ENCODE measurements at places on chromosomes 1 and 21. TPM values are rescaled to one million over a fixed set of nuclear protein-coding genes. Genes with fewer than 3 reads are reported as not detected.

Gene TFF2
- not detected for total RNA-seq

DNA sequence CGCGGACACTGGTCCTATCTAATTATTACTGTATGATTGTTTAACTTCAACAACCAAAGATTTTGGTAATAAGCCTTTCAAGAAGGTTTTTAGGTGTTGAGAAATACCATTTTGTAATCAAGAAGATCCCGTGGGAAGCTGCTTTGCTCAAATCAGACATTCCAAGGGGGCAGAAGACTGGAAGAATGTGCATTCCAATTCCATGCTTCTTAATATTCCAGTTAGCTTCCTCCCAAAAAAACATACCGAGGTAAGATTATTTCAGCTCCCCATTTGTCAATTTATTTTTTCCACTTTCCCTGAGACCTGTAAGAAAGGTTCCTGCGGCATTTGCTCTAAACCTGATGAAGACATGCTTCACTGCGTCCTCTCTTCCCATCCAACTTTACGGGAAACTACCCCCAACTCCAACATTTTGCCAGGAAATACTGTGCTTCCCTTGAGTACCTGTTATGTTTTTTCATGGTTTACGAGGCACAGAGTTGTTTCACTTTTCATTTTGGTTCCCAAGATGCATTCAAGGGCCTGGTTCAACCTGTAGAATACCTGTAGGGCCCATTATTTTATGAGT lies 4.1 kb downstream of the CNN3 start:
- H3K27me3 ChIP-seq = no peaks in the 10 kb centered on the region
- DNase-seq = no peak
- H3K27ac ChIP-seq = peak overlapping the region; percentile 97
- H3K36me3 ChIP-seq = no peaks in the 10 kb centered on the region

Gene ADORA3
- 11.3 TPM for total RNA-seq

DNA sequence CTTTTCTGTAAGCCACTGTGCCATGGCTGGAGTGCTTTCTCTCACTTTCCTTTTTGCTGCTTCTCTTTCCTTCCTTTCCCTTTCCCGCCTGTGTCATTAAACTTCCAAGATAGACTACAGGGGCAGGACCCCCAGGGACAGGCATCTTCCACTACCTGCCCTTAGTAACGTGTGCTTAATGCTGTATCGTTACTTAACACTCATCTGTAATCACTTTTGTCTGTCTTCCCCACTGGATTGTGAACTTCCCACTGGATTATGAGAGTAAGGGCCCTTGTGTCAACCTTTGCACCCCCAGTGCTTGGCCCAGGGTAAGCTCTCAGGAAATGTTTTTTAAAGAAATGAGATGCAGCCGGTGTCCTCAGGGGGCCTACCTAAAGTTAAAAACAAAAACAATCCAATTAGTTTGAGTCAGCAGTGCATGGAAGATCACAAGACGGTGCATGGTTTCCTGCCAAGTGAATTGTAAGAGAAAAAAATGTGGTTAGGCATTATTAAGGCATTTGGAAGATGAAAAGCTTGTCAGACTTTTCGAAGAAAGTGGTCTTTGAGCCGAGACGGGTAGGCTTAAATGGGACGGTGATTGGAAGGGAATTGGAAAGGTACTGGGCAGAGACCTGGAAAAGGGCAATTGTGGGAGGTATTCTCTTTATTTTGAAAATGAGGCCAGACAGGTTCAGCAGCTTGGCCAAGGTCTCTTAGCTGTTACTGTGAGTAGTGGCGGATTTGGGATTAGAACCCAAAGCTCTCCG lies 958 bp downstream of the LYPLAL1 start:
- H3K4me1 ChIP-seq = peaks cover 46% of the 10 kb centered on the region
- peak overlapping the region; percentile 95 for H3K27ac ChIP-seq
- H3K36me3 ChIP-seq = no peaks in the 10 kb centered on the region
- DNase-seq = no peak

DNA sequence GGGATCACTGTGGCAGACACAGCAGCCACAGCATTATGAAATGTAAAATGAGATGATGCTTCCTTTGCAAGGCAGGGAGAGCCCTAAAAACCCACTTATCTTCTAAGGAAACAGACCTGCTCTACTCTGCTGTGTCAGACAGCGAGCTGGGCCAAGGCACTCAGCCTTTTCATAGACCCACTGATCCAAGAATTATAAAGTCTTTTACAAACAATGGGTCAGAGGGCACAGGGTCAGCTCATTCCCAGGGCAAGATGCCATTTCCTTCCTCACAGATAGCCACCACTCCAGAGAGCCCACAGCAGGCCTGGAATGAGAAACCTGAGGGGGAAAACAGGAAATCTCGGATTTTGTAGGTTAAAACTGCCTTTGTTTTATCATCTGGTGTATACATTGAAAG lies 42.9 kb downstream of the CASQ2 start:
- H3K4me3 ChIP-seq = no peak overlapping the region
- H3K27me3 ChIP-seq = no peaks in the 10 kb centered on the region
- H3K4me1 ChIP-seq = peaks cover 24% of the 10 kb centered on the region
- H3K27ac ChIP-seq = no peak overlapping the region

Gene TINAGL1
- 211 TPM for total RNA-seq

- no peaks in the 10 kb centered on the region for H3K27me3 ChIP-seq
- H3K4me3 ChIP-seq = no peak overlapping the region
- H3K4me1 ChIP-seq = peaks cover 8% of the 10 kb centered on the region
- DNase-seq = no peak
Measured at GRCh38 chr1:18580047-18580446, 50.6 kb upstream of the PAX7 start.

Gene ADAMTSL4
- 41.1 TPM for total RNA-seq

DNA sequence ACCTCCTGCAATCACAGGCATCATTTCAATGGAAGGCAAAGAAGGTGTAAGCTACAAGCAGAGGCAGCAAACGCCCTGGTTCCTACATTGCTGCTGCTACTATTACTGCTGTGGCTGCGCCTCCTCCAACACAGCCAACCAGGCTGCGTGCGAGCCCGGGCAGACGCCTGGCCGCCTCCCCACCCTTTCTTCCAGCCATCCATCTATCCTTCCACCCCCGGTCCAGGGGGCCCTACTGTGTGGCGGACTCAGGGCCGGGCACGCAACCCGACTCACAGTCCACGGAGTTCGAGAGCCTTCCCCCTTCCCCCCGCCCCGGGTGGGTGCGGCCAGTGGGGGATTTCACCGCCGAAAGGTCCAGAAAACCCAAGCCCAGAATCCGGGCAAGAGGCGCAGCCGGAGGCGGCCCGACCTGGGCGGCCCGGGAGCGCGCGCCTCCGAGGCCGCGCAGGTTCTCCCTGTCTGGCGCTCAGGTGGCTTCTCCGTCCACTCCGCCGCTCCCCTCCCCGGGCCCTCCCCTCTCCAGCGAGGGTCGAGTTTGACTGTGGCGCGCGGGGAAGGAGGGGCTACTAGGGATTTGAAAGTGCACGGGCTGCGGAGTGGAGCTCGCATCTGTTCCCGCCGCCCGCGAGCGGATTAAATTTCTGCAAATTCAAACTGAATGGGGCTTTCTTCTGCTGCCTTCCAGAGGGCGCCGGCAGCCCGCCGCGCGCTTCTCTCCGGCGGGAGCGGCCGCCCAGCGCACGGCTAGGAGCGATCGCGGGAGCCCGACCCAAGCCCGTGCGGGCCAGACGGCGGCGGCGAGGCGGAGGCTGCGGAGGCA lies at the start of gene HUNK:
TSS of gene HUNK (plus strand) at position 569 of the 823 bp plus-strand sequence. CDS start 655 bp downstream, outside the sequence.
- DNase-seq = no peak
- peaks cover 28% of the 10 kb centered on the region for H3K4me1 ChIP-seq
- H3K36me3 ChIP-seq = no peaks in the 10 kb centered on the region
- H3K4me3 ChIP-seq = peak within 1 kb of the TSS; percentile 59
- H3K27ac ChIP-seq = no peak within 1 kb of the TSS

DNA sequence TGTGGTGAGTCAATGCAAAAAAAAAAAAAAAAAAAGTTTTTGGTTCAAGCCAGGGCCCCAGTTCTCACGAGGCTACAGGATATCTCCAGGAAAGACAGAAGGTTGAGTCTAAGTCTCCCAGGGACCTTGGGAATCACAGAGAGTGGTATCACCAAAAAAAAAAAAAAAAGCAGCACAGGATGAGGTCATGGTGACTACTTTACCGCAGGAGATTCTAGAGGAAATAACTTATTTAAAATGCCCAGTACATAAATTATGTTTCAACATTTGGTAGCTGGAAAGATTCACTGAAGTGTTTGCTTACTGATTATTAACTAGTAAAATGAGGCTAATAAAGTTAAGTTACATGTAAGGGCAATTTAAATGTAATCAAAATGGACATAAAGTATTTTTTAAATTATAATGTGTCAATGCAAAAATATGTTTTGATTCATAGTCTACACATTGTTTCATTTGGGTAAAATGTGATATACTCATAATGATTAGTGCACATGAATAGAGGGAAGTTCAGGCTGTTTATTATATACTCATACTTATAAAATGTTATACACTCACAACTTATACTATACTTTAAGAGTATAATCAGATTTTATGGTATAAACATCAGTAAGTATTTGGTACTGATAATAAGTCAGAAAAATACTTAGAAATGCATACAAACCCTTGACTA lies 84.1 kb downstream of the PLPPR5 start:
- no peaks in the 10 kb centered on the region for H3K36me3 ChIP-seq
- H3K4me3 ChIP-seq = no peak overlapping the region
- DNase-seq = no peak
- H3K4me1 ChIP-seq = no peaks in the 10 kb centered on the region
- H3K27ac ChIP-seq = no peak overlapping the region

Gene TNNT2
- total RNA-seq = 12,321 TPM

DNA sequence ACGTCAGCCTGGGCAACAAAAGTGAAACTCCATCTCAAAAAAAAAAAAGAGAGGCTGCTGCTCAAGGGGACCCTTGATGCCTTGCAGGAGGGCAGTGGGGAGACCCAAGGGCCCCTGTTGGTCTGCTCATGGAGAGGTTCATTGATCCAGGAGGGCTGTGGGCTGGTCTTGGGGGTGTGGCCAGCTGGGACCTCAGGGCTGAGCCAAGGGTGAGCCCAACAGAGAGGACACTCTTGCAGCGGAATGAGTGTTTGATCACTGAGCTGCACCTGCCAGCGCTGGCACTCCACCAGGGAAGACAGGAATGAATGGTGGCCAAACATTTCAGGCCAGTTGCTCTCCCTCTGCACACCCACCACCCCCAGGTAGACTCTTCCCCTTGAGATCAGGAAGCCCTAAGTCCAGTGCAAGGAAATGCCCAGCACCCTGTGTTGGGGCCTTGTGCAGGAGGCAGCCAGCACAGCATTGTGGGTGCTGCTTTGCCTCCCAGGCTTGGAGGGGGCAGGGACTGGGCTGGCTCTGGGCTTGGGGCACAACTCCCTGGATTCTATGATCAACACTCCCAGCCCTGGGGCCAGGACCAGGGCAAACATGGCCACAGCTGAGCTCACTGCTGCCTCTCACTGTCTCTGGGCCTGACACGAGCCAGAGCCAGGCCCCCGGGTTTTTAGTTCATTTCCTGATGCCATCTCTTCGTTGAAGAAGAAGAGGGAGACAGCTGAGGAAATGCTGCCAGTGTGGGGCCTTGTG lies 50.7 kb downstream of the IRF2BP2 start:
- H3K4me1 ChIP-seq = peaks cover 9% of the 10 kb centered on the region
- no peaks in the 10 kb centered on the region for H3K36me3 ChIP-seq
- no peaks in the 10 kb centered on the region for H3K27me3 ChIP-seq
- no peak overlapping the region for H3K27ac ChIP-seq

Gene FMN2
- 0.15 TPM for total RNA-seq

DNA sequence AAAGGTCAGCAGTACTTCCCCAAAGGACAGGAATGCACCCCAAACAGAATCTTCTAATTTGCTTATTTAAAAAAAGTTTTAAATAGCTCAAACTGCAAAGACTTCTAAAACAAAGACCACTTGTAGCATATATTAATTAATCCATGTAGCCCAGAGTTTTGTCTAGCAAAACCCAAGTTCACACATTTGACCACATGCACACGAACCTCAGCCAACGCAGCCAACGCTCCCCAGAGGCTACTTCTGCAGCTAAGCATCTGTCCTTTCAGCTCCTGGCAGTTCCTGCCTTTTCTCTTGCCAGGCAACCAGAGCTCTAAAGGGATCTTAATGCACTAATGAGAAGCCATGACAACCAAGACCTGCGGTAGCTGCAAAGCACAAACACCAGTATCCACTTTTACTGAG lies 89.6 kb downstream of the RERE start:
- no peaks in the 10 kb centered on the region for H3K36me3 ChIP-seq
- no peak overlapping the region for H3K27ac ChIP-seq
- no peak overlapping the region for H3K4me3 ChIP-seq
- no peak for DNase-seq

- H3K27ac ChIP-seq = no peak overlapping the region
- no peaks in the 10 kb centered on the region for H3K36me3 ChIP-seq
- no peak for DNase-seq
Measured at GRCh38 chr1:2360588-2361364, 30.6 kb downstream of the MORN1 start.

DNA sequence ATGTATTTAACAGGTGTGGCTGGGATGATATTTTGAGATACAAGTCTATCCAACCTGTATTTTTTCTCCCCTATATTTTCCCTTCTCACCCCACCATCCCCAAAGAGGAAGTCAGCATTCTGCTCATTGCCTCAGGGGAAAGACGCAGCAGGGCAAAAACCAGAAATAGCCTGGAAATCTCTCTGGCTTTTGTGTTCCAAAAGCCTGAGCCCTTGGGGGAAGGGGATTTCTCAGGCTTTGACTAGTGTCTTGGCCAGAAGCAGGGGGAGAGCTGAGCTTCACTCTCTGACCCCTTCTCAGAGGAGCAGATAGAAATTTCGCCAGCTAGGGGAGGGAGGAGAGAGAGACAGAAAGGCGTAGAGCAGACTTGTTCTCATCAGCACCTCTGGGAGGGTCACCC lies 244.7 kb downstream of the RRAGC start:
- H3K36me3 ChIP-seq = no peaks in the 10 kb centered on the region
- no peak overlapping the region for H3K27ac ChIP-seq
- no peaks in the 10 kb centered on the region for H3K27me3 ChIP-seq
- no peaks in the 10 kb centered on the region for H3K4me1 ChIP-seq
- H3K4me3 ChIP-seq = no peak overlapping the region
- DNase-seq = no peak

- peaks cover 17% of the 10 kb centered on the region for H3K4me1 ChIP-seq
- H3K27me3 ChIP-seq = no peaks in the 10 kb centered on the region
- peak; percentile 82 for DNase-seq
- H3K36me3 ChIP-seq = no peaks in the 10 kb centered on the region
- H3K4me3 ChIP-seq = no peak overlapping the region
- peak overlapping the region; percentile 53 for H3K27ac ChIP-seq
Measured at GRCh38 chr1:87151500-87152421, 176.9 kb upstream of the LMO4 start.

Gene PSMD4
- total RNA-seq = 109 TPM

DNA sequence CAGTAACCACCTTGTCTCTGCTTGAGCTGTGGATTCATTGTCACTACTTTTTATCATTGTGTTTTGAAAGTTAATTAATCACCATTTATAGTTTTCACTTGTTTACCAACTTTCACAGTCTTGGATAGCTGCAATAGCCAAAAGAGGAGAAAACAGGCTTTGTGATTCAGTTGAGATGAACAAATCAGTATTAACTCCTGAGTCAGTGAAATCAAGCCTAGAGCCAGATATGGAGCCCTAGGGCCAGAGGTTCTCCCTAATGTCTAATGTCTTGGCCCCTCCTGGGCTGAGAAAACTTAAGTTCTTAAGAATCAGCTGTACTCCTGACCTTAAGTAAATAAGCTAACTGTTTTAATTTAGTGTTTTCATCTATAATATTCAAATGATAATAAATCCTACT lies 228.8 kb downstream of the DNM3 start:
- no peaks in the 10 kb centered on the region for H3K27me3 ChIP-seq
- H3K4me3 ChIP-seq = no peak overlapping the region
- no peak for DNase-seq
- no peaks in the 10 kb centered on the region for H3K36me3 ChIP-seq
- no peaks in the 10 kb centered on the region for H3K4me1 ChIP-seq

Gene LENEP
- not detected for total RNA-seq

- DNase-seq = no peak
- H3K4me3 ChIP-seq = no peak overlapping the region
- H3K27me3 ChIP-seq = no peaks in the 10 kb centered on the region
- H3K4me1 ChIP-seq = no peaks in the 10 kb centered on the region
- H3K36me3 ChIP-seq = no peaks in the 10 kb centered on the region
Measured at GRCh38 chr1:239303289-239303688, 83.1 kb upstream of the CHRM3 start.
